ENCODE measurements at places on chromosomes 6 and 20.

- DNase-seq: peak; percentile 14
Measured at GRCh38 chr6:72032086-72032485, 145.7 kb downstream of the RIMS1 start.

DNA sequence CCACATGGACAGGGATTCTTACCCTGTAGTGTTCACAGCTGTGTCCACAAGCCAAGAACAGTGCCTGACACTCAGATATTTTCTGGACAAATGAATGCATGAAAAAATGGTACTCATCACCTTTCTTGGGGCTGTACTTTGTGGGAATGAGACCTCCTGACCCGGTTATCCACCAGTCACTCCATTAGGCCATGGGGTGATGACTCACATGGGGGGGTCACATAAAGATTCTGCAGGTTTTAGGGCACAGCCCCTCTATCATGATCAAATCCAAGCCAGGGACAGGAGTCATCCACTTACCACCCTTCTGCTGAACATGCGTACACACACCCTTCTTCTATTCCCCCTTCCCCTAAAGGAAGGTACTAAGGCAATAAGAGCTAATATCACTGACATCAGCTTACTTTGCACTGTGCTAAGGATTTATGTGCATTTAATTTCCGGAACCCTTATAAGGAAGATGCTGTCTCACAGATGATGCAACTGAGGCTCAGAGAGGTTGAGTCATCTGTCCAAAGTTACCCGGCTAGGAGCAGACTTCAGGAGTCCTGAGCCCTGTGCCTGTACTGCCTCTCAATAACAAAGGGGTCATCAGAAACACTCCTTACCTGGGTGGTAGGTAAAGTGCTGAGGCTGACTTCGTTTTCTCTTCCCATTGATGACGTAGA lies 107.8 kb downstream of the NFATC2 start:
- DNase-seq: no peak

DNA sequence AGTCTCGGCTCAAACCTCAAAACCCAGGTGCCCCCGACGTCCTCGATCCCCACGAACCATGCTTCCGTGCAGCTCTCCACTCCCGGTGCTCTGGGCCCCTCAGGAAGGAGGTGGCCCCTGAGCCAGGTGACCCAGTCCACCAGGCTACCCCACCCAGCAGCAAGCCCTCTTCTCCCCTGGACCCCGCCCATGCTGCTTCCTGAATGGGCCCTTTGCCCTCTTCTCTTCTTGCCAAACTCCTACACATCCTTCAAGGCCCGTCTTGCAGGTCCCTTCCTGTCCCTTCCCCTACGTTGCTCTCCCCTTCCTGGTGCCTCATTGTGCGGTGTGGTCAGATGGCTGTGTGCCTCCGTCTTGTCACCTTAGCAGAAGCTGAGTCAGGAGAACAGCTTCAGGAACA lies 3.4 kb upstream of the GATA5 start:
- no peak for DNase-seq

- DNase-seq: no peak
Measured at GRCh38 chr6:127456465-127456864, 2.7 kb downstream of the KIAA0408 start.

DNA sequence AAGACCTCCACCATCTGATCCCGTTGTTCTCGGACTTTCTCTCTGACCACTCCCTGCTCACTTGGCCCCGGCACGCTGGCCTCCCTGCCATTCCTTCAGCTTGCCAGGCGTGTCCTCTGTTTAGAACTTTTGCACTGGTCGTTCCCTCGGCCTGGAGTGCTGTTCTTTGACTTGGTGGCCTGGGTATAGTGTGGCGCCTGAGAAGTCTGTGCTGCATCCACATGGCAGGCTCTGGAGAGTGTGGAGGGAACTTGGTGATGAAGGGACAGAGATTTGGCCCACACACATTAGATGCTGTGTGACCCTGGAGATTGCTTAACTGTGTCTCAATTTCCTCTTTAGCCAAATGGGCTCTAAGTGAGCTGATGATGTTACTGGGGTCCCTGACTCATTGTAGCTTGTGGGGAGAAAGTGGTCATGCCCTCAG lies 13.0 kb upstream of the TGM2 start:
- no peak for DNase-seq

GRCh38 chr6:136226674-136227377 lies 23.3 kb downstream of the MTFR2 start:
- peak; percentile 31 for DNase-seq

GRCh38 chr20:59560588-59561227 lies 43.6 kb upstream of the PHACTR3 start:
- peak; percentile 23 for DNase-seq

DNA sequence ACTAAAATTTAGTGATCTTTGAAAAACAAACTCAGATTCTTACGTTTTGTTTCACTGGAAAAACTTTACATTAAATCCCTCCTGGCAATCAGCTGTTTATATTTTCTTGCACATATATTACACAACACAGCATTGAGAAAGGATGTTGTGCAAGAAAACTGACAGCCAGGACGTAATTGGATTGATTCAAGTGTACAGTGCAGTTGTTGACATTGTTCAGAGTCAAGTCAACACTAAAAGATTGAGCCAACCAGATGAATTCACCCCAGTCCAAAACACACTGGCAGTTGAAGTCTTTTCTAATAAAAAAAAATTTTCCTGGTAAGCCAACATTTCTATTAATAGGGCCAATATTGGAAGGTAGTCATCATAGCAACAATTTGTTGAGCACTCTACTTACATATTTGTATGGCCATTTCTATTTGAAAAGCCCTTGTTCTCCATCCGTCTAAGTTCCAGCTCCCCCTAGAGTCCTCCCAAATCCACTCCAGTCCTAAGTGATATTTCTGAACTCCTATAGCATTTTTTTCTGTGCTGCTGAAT lies 20.9 kb upstream of the VNN1 start:
- peak; percentile 24 for DNase-seq

- no peak for DNase-seq
Measured at GRCh38 chr6:25637211-25637610, 14.8 kb upstream of the SCGN start.

DNA sequence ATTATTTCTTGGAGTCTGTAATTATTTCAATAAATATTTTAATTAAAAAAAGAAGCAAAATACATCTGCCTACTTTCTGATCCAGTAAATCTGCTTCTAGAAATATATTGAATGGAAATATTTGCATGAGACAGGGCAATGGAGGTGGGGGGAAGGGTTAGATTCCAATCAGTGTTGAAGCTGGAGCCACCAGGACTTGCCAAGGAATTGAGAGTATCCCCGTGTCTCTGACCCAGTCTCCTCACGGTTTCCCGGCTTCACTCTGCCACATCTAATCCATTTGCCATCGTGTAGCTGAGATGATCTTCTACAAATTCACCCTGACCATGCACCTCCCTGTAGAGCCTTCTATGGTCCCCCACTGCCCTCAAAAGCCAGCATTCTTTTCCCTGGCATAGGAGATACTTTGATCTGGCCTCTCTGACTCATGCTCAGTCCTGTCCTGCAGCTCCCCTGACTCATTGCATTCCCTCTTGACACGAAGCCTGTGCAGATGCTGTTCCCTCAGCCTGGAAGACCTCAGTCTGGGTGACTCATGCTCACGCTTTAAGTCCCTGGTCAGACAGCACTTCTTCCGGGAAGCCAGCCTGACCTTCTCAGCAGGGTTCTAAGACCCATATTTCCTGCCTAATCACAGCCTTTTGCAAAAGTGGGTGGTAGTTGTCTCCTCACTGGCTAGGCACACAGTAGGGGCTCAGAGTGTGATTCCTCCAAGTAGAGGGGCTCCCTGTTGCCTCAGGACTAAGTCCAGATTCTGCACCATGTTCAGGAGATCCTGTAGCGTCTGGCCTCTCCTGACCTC lies 23.0 kb upstream of the FKBP1A start:
- DNase-seq: peak; percentile 91

DNA sequence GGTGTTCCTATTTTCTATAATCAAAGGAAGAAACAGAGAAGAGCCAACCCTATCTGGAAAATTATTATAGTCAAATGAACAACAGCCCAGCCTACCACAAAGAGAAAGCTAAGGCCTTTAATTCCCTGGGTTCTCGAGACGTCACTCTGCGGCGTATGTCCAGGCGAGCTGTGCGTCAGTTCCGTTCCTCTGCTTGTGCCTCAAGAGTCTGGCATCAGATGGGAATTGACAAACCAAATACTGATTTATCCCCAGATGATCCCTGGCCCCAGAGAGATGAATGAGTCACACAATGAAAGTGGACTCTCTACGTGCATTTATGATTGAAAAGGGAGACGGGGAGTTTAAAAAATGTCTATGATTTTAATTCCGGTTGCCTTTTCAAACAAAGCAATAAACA lies 151.6 kb upstream of the PDE10A start:
- DNase-seq: no peak

GRCh38 chr20:56350842-56351241 lies 7.9 kb upstream of the FAM210B start:
- no peak for DNase-seq

GRCh38 chr6:137095651-137096238 lies 51.0 kb upstream of the IL20RA start:
- no peak for DNase-seq

GRCh38 chr6:122078481-122078880 lies 321.0 kb upstream of the HSF2 start:
- DNase-seq: no peak

DNA sequence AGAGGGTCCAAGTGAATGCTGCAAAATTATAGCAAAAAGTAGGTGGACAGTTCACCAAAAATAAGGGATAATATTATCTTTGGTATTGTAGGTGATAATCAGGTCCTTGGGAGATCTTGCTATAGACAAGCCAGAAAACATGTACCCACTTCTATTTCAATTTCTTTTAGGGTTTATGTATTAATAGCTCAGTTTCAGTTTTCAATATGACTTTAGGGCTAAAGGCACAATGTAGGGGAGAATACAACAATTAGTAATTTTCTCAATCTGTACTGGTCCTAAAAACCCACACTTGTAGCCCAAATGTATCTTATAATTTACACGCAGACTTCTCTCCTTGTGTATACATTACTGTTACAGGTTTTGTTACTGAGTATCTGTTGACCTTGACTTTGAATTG lies 307.0 kb upstream of the ID4 start:
- DNase-seq: no peak

- DNase-seq: no peak
Measured at GRCh38 chr6:34441526-34441925, 15.7 kb upstream of the RPS10 start.

DNA sequence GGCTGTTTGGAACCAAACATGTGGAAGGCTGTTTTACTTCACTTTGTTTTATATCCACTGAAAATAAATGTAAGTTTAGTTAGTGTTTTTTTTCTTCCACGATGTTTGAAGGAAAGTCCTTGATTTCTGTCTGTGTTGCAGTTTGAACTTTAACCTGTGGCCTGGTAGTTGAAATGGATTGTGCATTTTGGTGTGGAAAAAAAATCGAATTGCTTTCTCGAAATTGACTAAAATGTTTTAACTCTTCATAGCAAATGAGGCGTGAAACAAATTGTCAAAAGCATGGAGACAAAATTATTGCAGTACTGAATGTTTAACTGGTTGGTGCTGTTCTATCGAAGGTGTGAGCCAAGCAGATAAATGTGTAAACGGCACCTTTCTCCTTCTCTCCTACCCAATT lies 24.5 kb downstream of the ARID1B start:
- DNase-seq: no peak
